Choroid plexus epithelial cell (primary cell): ENCODE measurements at places on chromosomes 16 and 17.

DNA sequence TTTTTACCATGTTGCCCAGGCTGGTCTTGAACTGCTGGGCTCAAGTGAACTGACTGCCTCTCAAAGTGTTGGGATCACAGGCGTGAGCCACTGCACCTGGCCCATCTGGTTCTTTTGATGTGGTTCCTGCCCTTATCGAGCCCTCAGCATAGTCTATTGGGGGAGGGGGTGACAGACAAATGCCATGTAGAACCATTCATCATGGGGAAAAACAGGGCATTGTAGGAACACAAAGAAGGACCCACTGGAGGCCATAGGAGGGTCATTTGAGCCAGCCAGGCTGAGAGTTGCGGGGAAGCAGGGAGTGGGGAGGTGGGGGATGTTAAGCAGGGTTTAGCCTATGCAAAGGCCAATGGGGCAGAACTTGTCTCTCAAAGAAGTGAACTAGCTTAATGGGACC lies 11.9 kb downstream of the SEC14L5 start:
- no peak for DNase-seq

DNA sequence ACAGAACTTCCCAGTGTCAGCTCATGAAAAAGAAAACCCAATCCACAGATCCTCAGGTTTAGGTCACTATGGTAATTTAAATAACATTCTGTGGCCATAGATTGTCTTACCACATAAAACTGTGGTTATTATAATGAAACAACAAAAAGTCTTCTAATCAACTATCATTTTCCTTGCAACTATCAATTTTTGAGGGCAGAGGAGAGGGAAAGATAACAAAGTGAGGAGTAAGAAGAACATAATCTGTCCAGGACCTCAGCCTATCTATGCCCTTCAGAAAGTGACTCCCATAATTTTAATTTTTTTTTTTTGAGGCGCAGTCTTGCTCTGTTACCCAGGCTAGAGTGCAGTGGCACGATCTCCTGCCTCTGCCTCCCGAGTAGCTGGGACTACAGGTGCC lies 4.0 kb upstream of the GGNBP2 start:
- no peak for DNase-seq

GRCh38 chr16:31138621-31139578 lies 3.4 kb upstream of the PRSS8 start:
- DNase-seq = peak; percentile 51

DNA sequence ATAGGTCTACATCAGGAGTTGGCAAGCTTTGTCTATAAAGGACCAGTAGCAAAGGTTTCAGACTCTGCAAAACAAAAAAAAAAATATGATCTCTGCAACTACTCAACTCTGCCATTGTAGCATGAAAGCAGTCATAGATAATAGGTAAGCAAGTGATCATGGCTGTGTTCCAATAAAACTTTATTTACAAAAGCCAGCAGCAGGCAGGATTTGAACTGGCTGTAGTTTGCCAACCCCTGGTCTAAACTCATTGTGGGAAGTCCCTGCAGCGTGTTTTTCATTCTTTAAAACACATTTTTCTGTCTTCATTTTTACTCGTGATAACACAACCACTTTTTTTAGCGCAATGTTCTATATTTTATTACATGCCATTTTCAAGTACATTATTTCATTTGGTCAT lies 127.5 kb upstream of the COX10 start:
- no peak for DNase-seq

- no peak for DNase-seq
Measured at GRCh38 chr17:74603037-74603635, 11.1 kb upstream of the CD300LD start.

- no peak for DNase-seq
Measured at GRCh38 chr16:2350500-2350899, 10.0 kb upstream of the ABCA3 start.

DNA sequence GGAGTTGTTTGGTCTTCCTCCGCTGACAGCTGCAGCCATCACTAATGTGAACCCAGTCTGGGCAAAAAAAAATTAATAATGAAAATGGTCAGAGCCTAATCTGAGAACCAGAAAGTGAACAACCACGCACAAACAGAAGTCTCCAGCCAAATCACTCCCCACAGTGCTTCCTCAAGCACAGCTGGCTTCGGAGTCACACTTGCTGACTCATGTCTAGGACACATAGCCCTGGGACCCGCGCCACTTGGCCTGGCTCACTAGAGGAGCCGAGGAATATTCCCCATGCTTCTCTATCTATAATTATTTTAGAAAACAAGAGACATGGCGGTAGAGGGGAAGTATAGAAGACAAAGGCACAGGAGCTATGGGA lies 109.1 kb downstream of the ZFHX3 start:
- peak; percentile 90 for DNase-seq

DNA sequence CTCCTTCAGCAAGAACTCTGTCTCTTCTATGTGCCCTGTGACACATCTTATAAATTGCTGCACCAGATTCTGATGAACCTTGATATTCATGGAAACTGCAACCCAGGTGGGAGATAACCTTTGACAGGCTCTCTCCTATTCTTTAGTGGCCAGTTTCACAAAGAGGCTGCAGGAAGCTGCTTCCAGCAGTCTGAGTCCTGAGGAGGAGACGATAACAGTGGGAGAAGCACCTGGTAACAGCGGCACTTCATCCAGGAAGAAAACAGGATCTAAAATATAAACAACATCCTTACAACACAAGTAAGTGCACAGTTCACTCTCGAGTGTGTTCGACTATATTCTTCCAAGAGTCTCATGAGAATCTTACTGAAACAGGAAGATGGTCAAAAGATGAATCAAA lies 180.1 kb downstream of the MAP2K6 start:
- no peak for DNase-seq

DNA sequence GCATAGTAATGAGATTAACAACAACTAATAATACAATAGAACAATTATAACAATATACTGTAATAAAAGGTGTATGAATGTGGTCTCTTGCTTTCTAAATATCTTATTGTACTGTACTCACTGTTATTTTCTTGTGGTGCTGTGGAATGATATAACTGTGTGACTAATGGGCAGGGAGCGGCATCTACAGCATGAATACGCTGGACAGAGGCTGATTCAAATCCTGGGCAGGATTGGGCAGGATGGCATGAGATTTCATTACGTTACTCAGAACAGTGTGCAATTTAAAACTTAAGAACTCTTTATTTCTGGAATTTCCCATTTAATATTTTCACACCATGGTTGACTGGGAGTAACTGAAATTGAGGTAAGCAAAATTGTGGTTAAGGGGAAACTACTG lies 1239.8 kb upstream of the GOT2 start:
- DNase-seq = no peak

DNA sequence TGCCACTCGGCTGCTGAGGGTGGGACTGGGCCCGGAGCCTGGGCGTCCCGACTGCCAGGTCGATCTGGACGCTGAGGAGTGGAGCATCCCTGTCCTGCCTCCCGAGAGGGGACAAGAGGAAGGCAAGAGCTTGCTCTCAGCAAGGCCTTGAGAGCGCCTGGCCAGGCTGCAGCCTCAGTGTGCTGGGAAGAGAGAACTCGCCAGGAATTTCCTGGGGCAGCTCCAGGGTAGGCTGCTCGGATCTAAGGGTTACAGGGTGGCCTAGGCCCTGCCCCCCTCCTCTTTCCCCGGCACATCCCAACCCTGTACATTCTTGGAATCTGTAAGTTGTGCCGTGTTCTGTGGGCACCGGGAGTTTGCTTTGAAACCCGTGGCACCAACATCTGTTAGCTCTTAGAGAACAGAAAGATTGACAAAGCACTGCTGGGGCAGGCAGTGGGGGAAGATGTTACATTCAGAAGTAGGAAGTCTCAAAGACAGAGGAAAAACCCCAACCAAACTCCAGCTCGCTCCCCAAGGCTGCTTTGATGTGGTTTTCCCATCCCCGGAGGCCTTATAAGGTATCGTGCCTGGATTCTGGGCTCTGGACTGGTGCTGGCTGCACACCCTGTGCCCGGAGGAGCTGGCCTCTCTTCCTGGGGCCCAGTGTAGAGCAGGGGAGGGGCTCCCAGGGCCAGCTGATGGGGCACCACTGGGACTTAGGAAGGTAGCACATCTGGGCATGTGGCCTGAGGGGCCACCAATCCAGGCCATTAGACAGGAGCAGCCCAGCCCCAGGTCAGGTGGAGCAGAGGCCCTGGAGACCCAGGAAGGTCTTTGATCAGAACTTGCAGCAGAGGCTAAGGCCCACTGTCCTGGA lies 55.2 kb downstream of the NKD1 start:
- DNase-seq = peak; percentile 19

DNA sequence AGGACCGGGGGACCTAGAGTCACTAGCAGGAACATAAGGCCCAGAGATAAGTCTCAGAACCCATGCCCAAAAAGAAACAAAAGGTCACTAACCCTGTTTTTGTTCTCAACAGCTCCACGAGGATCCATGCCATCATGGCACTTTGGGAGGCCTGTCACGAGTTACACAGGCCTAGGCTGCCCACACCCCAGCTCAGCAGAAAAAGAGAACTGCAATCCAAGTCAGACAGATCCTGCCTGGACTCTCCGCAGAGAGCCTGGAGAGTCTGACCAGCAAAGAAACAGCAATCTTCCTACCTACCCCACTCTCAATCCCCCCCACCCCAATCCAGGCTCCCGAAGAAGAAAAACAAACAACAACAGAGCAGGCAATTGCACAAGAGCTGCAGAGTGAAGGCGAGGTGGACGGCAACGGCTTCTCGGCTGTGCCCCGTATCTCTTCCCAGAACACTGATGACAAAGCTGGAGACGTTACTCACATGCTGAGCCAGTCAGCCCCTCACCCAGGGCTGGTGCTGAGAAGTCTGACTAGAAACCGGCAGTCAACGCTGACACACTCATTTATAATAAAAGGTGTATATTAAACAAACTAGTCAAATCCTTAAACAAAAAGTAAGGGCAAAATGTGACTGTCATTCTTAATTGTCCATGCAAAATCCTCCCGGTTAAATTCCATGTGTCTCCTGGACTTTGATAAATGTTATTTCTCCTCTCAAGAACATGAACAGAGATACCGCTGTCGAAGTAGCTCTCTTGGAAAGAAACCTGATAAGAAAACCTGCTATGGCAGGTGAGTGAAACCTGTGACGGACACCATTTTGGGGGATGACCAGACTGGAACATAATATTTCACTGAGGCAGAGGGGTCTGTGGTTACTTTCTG lies 89.3 kb downstream of the SMG6 start:
- DNase-seq = peak; percentile 97

- DNase-seq = no peak
Measured at GRCh38 chr16:54365990-54366634, 79.5 kb upstream of the IRX3 start.

DNA sequence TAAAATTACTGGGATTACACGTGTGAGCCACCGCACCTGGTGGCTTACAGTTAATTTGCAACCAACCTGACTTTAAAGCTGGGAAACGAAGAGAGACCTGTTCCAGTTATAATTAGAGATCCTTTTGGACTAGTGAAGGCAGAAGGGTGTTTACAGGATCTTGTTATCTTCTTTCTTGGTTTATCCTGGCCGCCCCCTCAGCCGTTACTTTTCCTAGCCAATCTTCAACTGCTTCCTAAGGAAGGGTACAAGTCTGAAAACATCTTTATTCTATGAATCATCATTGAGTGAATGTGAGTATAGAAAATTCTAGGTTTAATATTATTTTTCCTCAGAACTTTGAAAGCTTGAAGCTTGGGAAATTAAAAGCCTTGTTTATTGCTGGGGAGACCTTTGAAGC lies 286.5 kb downstream of the SLC39A11 start:
- DNase-seq = no peak

- no peak for DNase-seq
Measured at GRCh38 chr16:71387045-71387871, 28.7 kb downstream of the CALB2 start.

- DNase-seq = no peak
Measured at GRCh38 chr17:50272246-50272645, 2.0 kb upstream of the TMEM92 start.

GRCh38 chr17:33142705-33143299 lies 150.3 kb downstream of the ASIC2 start:
- peak; percentile 11 for DNase-seq

DNA sequence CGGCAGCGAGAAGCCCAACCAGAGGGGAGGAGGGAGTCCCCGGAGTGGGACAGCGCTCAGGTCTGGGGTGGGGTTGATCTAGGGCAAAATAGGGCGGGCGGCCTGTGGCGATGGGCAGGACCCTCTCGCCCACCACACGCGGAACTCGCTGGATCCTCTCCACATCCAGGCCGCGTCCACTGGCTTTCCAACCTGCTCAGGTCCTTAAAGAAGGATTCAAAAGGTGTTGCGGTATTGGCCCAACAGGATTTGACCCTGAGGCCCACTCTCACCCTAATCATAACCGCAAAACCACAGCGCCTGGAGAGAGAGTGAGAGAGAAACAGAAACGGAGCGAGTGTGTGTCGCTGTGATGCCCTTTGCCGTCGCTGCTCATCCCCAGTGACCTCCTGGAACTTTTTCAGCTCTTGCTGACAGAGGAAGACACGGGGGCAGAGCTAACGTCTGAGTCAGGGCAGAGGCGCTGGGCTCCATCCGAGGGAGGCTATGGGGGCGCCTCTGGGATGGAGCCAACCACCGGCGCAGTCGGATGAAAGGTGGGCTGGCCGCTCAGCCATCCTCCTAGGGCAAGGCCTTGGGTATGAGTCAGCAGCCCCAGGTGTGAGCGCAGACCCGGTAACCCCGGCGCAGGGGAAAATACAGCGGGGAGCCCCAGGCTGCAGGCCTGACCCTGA lies 16.7 kb upstream of the OR1F1 start:
- DNase-seq = no peak

GRCh38 chr16:78903237-78903636 lies 697.3 kb downstream of the MAF start:
- no peak for DNase-seq

- peak; percentile 60 for DNase-seq
Measured at GRCh38 chr16:11658896-11659708, 9.2 kb upstream of the SNN start.
